ENCODE measurements at places on chromosomes 4 and X.

GRCh38 chr4:142278171-142278570 lies 567.9 kb downstream of the INPP4B start:
- DNase-seq: no peak

DNA sequence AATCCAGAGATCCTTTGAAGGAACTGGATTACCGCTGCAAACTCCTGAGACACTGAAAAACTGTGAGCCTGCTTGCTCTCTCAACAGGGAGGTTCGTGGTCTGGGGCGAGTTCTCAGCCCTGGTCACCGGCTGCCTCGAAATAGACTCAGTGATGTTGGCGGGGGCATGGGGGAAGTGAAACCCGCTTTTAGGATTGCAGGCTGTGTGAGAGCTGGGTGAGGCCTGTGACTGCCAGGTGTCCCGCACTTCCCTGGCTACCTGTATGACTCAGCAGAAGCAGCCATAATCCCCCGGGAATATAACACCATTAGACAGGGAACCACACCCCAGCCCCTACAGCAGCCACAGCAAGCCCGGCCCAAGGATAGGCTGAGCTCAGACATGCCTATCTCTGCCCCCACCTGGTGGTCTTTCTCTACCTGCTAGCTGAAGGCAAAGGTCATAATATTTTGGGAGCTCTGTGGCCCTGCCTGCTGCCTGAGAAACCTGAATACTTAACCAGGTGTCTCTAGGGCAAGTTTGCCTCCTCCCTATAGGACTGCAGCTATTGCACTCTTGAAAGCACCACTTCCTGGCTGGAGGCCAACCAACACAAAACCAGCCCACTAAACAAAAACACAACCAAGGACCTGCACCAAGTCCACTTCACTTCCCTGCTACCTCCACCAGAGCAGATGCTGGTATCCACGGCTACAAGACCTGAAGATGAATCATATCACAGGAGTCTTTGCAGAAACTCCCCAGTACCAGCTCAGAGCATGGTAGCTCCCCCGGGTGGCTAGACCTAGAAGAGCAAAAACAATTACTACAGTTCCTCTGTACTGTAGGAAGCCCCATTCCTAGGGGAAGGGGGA lies 202.0 kb downstream of the RRAGB start:
- DNase-seq: no peak

GRCh38 chrX:48939524-48940228 lies 17.7 kb downstream of the OTUD5 start:
- DNase-seq: no peak

DNA sequence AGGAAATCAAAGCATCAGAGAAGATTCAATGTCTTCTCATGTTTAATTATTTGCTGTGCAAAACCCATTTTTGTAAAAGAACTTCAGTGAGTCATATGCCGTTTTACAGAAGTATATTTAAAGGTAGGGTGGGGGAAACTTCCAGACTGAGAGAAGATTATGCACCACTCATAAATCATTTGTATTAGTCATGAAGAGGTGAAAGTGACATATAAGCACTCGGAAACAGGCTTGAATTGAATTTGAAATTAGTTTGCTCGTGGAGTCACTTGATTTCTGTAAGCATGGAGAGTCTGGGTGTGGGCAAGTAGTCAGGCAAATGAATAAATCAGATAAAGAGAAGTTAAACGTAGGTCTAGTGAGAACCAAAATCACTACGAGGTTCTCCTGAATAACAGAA lies 335.1 kb downstream of the ANK2 start:
- no peak for DNase-seq

DNA sequence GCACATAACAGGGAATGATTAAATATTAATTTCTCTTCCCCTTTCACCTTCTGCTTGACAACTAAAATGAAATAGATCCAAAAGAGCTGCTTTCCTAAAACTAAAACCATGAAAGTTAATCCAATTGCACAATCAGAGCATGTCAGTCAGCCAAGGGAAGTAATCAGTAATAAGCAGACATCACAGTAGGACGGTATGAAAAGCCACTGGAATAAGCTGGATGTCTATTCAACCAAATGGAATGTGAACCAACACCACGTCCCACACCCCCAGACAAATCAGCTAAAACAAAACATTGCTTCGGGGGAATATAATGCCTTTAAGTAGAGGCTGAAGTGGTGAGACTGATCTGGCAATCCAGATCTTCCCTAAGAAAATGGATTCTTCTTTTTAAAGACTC lies 859.4 kb upstream of the FTHL17 start:
- DNase-seq: no peak

DNA sequence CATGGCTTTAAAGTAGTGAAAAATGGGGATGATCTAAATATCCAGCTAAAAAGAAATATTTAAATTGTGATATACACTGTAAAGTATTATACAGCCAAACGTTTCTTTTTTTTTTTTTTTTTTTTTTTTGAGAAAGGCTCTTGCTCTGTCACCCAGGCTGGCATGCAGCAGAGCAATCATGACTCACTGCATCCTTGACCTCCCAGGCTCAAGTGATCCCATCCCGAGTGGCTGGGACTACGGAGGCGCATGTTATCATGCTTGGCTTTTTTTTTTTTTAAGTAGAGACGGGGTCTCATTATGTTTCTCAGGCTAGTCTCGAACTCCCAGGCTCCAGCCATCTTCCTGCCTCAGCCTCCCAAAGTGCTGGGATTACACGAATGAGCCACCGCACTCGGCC lies 17.1 kb downstream of the SMIM14 start:
- DNase-seq: no peak

- peak; percentile 28 for DNase-seq
Observed at GRCh38 chr4:73193155-73193554, 65.4 kb downstream of the ANKRD17 start.

DNA sequence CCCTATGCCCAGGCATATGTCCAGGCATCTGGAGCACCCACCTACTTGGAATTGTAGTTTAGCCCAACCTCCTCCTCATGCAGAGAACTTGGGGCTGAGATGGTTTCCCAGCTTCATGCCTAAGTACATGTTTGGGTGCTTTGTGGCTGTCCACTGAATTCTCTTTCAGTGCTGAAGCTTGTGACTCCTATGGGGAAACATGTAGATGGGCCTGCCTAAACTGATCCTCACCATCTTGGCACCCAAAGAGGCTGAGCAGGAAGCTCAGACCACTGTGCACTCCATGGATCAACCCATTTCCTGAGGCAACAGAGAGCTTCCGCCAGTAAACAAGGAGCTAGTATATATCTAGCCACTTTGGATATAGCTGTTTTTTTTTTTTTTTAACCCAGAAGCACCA lies 2733.7 kb downstream of the PCDH7 start:
- no peak for DNase-seq

DNA sequence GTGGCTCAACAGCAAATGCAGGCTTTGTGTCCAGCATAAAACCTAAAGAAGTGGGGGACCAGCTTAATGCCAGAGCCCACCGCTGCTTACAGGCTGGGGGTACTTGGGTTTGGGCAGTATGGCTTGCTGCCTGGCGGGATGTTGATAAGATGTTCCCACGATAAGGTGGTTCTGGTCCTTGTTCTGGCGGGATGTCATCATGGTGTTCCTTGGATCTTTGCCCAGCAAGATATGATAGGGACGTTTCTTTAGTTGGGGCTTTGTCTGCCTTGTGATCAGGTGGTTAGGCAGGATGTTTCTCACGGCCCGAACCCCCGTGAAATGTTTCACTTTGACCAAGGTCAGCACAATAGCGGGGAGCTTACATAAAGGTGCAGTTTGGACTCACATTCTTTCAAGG lies 35.3 kb downstream of the PNPLA4 start:
- DNase-seq: no peak

DNA sequence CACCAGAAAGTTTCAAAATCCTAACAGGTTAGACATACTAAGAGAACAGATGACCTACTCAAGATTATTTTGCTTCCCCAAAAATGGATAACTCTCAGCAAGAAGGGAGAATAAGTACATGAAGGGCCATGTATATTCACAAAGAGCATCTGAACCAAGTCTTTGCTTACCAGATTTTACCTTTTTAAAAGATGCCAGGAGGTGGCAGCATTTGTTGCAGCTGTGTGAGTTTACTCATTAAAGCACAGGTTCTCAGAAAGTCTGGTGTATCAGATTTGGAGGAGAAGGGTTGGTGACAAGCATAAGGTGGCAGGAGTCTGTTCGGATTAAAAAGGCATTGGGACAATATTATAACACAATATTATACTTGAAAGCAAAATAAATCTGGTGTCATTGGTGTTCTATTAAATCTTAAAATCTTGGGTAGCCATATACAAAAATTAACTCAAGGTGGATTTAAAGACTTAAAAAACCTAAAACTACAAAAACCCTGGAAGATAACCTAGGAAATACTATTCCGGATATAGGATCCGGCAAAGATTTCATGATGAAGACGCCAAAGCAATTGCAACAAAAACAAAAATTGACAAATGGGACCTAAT lies 51.3 kb upstream of the NFKB1 start:
- peak; percentile 76 for DNase-seq

- no peak for DNase-seq
Observed at GRCh38 chrX:22021751-22022324, 10.3 kb upstream of the PHEX start.

Data from suppressor macrophage (primary cell).